Fibroblast of the aortic adventitia (primary cell): ENCODE measurements at places on chromosomes 2 and 18. TPM values are rescaled to one million over a fixed set of nuclear protein-coding genes. Genes with fewer than 3 reads are reported as not detected.

DNA sequence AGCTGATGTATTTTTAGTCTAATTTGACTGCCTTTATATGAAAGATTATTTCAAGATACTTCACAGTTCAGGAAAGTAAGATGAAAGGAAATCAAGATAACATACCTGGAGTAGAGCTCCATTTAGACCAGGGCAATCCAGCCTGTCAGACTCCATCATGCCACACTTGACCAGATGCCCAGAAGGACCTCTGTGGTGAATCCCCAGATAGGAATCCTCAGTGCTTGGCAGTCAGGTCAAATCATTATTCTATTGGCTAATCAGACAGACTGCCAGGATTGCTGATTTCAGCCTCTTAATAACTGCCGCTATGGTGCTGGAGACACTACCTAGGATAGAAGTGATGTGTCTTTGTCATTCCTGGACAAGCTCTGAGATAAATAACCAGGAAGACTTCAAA is 404.2 kb downstream of the STK39 start:
- DNase-seq, result no peak

DNA sequence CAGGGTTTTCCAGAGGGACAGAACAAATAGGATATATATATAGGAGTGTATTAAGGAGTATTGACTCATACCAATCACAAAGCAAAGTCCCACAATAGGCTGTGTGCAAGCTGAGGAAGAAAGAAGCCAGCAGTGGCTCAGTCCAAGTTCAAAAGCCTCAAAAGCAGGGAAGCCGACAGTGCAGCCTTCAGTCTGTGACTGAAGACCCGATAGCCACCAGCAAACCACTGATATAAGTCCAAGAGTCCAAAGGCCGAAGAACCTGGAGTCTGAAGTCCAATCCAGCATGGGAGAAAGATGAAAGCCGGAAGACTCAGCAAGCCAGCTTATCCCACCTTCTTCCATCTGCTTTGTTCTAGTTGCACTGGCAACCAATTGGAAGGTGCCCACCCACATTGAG is 39.0 kb upstream of the GPD2 start:
- no peak for DNase-seq

DNA sequence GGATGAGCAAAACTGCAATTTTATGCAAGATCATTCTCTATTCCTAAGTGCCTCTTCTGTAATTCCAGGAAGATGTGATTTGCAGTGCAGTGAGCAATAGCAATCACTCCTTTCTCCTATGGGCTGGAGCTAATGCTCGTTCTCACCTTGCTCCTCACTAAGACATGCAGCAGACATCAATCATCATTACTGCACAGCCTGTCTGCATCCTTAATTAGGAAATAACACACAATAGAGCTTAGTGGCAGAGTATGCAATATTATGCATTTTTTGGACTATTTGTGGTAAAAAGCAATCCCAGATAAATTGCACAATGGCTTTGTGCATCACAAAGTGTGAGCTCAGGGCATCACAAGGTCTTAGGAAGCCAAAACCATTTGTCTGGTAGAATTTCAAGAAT is 32.6 kb upstream of the RAPH1 start:
- DNase-seq, result peak; percentile 14

Gene CCDC85A
- total RNA-seq, result 0.45 and 1.8 TPM in 2 replicates

Gene CTLA4
- not detected in 2 replicates for total RNA-seq

DNA sequence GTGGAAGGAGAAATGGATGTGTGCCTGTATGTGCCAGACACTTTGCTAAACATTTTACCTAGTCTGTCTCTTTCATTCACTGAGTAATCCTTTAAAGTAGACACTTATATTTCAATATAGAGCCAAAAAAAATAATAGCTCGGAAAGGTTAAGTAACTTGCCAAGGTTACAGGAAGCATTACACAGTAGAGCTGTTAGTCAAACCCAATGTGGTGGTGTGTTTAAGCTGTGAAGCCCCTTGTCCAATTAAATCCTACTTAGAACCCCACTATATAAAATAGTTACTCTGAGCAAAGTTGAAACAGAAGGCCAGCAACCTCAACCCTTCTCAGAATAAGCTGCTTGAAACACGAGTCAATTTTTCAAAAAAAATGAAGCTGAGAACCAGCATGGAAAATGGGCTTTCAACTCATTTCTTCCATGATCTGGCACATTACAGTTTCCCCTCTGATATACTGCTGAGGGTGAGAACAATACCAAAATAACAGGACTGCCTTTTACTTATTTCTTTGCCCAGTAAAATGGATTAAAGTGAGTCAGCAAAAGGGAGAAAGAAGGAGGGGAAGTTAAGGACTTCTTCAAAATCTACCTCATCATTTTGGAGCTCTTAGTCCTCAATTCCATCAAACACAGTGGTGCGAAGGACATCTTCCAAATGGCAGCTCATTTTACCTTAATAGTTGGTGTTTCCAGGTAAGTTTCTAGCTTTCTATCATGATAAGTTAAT is 7.9 kb downstream of the RDH14 start:
- peak; percentile 45 for DNase-seq

DNA sequence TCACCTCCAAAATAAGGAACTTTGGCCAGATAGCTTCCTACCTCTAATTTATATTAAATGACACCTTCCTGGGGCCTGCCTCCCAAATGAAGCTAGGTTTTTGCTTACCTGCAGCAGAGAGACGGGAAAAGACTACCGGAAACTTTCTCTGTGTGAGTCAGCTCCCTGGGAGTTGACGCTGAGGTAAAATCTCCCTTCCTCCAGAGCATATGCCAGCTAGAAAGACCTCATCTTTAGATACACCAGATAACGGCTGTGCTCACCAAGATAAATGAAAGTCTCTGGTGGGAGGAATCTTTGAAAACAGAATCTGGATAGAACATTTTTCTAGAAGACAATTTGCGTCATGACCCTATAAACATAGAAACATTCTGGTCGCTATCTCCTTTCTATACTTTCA is 99.7 kb upstream of the RFX8 start:
- no peak for DNase-seq

- no peak for DNase-seq
Observed at GRCh38 chr18:79904357-79905147, 46.9 kb downstream of the SLC66A2 start.

- peak; percentile 84 for DNase-seq
Observed at GRCh38 chr2:171159372-171160118, 1.1 kb downstream of the TLK1 start.

DNA sequence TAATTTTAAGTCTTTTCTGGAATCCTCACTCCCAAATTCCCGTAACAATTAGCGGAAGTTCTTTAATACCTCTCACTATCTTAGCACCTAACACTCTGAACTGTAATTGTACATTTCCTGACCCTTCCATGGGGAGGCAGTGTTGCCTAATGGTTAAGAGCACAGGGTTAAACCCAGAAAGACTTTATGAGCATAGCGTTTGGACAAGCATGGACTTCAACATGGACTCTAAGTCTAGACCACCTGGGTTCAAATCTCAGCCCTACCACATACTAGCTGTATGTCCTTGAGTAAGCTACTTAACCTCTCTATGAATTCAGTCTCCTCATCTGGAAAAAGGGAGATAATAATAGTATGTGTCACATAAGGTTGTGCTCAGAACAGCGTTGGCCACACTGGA is 13.0 kb downstream of the ANTXR1 start:
- peak; percentile 58 for DNase-seq

- no peak for DNase-seq
Observed at GRCh38 chr2:68411397-68412126, 46.5 kb downstream of the PLEK start.

DNA sequence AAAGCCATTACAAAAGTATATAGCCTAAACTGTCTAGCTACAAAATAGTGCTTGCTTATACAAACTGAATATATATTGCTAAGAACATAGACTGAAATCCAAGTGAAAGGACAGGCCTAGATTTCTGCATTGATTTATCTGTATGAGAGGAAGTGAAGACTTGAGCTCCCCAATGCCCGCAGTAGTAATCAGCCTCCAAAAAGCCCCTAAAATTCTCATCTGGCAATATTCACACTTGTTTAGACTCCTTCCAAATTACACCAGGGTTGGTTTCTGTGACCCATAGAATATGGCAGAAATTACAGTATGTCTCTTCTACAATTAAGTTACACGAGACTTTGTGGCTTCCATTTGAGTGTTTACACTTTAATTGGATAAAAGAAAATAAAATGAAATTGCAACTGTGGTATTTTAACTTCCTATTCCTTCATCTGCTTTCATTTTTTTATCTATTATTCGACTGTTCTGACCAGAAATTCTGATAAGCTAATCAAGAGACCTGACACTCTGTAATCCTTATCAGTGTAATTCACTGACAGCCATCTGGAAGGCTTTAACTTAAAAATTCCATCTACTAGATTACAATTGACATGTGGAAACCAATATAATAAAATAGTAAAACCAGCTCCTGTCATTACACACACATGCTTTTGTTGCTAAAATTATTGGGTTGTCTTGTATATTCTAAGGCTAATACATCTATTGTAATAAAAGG is 21.1 kb downstream of the ABCB11 start:
- no peak for DNase-seq

GRCh38 chr18:48195787-48196186 is 213.4 kb downstream of the ZBTB7C start:
- DNase-seq, result no peak

DNA sequence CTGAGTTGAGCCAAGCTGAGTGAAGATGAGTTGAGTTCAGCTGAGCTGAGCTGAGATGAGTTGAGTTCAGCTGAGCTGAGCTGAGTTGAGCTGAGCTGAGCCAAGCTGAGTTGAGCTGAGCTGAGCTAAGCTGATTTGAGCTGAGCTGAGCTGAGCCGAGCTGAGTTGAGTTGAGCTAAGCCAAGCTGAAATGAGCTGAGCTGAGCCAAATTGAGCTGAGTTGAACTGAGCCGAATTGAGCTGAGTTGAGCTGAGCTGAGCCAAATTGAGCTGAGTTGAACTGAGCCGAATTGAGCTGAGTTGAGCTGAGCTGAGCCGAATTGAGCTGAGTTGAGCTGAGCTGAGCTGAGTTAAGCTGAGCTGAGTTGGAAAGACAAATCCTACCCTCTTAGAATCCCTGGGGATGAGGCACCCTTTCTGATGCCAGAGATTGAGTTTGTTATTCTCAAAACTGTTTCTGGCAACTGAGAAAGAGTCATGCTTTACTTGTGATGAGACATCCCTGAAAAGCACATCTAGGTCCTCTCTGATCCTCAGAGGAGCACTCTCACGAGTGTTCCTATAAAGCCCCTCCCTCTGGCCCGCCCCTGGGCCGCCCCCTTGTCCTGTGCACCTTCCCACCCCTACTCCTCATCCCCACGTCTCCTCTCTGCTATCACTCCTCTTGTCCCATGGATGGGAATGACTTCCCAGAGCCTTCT is 116.5 kb downstream of the MCFD2 start:
- DNase-seq, result peak; percentile 90

Gene CDK5R2
- total RNA-seq, result not detected in 2 replicates

DNA sequence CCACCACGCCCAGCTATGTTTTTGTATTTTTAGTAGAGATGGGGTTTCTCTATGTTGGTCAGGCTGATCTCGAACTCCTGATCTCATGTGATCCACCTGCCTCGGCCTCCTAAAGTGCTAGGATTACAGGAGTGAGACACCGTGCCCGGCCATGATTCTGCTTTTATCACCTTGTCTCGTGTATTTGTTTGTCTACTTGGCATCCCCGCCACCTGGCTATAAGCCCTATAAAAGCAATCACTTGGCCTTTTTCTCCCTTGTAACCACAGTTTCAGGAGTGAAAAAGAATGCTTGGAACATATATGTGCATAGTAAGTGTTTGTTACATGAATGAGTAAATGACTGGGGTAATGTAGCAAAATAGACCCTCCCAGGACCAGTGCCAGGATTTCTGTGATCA is 77.5 kb upstream of the PAPOLG start:
- DNase-seq, result no peak

DNA sequence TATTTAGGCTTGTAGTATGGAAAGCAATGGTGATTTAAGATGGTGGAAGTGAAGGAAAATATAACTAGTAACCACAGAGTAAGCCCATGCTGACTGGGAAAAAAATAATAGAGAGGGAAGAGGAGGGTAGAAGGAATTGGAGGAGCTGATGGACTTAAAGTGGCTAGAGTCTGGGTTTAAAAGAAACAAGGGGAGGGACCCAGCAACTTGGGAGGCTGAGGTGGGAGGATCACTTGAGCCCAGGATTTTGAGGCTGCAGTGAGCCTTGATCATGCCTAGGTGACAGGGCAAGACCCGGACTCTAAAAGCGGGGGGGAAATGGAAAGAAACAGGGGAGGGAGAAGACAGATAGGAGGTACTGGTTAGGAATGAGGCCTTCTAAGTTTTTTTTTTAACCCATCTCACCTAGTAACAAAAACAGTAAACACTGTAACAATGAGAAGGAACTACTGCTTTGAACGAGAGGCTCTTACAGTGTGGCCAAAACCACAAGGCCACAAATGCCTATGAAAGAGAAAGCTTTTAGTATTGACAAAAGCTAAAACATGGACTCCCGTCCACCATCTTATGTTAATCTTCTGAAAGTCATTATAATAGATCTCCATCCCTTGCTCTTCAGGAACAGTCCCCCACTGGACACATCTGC is 26.6 kb downstream of the METTL8 start:
- DNase-seq, result no peak

DNA sequence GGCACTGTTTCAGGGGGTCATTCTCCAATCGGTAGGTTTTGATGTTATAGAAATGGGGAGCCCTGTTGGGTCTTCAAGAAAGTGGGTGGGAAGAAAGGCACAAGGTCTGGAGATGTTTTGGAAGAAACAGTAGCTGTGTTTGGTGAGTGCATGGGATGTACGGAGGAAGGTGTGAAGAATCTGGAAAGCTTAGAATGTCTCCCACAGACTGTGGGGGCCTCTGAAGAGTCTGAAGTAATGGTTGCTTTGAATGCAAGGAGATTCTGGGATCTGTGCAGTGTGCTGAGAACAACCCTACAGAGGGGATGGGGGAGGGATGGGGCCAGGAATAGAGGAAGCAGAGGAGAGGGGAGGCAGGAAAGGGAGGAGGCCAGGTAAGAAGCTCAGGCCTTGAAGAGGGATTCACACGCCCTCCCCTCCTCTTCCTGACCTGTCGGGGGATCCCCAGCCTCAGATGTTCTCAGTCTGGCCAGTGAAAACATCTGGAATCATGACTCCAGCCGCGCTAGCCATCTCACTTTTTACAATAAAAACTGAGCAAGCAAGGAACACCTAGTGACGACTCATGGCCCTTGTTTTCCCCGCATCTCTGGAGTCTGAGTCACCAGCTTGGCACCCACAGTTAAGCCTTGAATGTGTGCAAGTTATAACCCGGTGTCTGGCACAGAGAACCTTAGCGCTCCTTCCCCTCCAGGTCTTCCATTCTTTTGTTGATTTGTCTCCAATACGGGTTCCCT is 74.2 kb downstream of the SH3BP4 start:
- DNase-seq, result peak; percentile 90

Gene GPR75
- 0.25 and 2.4 TPM in 2 replicates for total RNA-seq

- no peak for DNase-seq
Observed at GRCh38 chr2:15729709-15730544, 138.3 kb downstream of the DDX1 start.

- peak; percentile 2 for DNase-seq
Observed at GRCh38 chr18:53115876-53116585, 776.0 kb downstream of the DCC start.
